Activated T-helper 1 cell treated with anti-CD3 and anti-CD28 coated beads, Interleukin-12 subunit alpha, Interleukin-12 subunit beta, Interleukin-2, Interleukin-4 antibody, amounts not matched to agents 30 ng/mL and 10 ng/mL and 1 ng/mL, durations not matched to agents 14 hours and 24 hours and 36 hours (primary cell): ENCODE measurements at places on chromosomes 2 and 18. TPM values are rescaled to one million over a fixed set of nuclear protein-coding genes. Genes with fewer than 3 reads are reported as not detected.

Gene HOXD10
- not detected in 2 replicates for total RNA-seq

Gene PROKR1
- total RNA-seq = not detected in 2 replicates

Gene REG1B
- total RNA-seq = not detected in 2 replicates

Gene REEP1
- 0.26 and 0.81 TPM in 2 replicates for total RNA-seq

Gene SULT1C4
- not detected in 2 replicates for total RNA-seq

Gene CDCA7
- 112 and 115 TPM in 2 replicates for total RNA-seq

Gene MOGAT1
- total RNA-seq = not detected in 2 replicates

Gene SRD5A2
- not detected in 2 replicates for total RNA-seq

DNA sequence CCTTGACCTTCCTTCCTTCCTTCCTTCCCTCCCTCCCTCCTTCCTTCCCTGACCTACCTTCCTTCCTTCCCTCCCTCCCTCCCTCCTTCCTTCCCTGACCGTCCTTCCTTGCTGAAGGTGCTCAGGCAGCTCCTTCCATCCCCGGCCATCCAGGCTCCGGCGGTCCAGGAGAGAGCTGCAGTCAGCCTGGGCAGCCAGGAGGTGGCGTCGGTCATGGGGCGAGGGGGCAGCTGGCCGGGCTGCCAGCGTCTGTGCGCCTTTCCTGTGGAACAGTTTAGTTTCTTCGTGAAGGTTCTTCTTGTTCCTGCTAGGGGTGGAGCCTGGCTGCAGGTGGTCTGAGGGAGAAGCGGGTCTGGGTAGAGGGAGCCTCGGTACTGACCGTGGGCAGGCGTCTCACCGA, 15.7 kb downstream of the GPR35 start:
- H3K36me3 ChIP-seq = no peaks in the 10 kb centered on the region
- H3K4me3 ChIP-seq = no peak overlapping the region
- no peak for DNase-seq
- H3K27me3 ChIP-seq = peaks cover 3% of the 10 kb centered on the region
- H3K4me1 ChIP-seq = peaks cover 4% of the 10 kb centered on the region
- no peak overlapping the region for H3K27ac ChIP-seq

DNA sequence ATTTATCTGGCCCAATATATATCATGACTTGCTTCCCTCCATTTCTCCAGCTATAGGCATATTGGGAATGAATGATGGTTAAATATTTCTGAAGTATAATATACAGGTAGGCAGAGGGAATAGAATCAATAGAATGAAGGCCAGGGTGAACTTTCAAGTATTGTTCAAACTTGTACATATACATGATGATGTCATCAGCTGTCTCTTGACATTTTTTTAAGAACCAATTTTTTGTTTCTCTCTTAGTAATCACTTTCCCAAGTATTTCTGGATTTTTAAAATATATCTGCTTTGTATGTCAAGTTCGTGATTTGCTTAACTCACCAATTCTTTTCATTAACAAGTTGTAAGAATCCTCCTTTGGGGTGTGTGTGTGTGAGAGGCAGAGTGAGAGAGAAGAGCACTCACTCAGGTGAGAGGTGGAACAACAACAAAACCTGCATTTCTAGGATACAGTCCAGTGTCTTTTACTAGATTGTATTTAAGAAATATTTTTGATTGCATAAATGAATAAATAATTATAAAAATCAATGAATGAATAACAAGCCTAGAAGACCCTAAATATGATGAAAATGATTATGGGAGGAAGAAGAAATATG, 1239.1 kb downstream of the LRP1B start:
- no peaks in the 10 kb centered on the region for H3K27me3 ChIP-seq
- no peaks in the 10 kb centered on the region for H3K4me1 ChIP-seq
- H3K4me3 ChIP-seq = no peak overlapping the region
- DNase-seq = no peak
- no peaks in the 10 kb centered on the region for H3K36me3 ChIP-seq

DNA sequence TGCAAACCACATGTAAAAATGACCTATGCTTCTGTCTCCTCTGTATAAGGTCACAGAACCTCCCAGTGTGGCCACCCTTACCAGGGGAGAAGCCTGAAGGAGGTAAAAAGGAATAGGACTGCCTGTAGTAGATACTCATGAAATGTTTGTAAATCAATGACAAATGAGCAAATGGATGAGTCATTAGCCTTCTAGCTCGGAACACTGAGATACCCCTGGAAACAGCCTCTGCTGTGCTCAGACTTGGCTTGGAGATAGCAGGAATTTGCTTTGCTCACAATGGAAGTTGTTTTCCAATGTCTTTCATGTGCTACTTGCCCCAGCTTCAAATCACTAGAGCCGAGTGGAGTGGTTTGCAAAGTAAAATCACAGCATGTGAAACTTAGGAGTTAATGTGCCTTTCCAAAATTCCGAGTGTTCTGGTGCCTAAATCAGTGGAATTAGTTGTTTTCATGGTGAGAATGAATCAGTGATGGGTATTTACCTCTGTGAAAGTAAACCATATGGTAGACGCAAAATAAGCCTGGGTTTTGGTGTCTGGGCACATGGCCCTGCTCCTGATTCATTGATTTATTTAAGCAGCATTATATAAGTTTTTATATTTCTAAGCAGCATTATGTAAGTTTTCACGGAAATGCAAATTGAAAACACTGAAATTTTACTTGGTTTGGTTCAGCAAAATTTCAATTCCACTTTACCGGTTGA, 154.0 kb upstream of the MAP3K20 start:
- no peak overlapping the region for H3K4me3 ChIP-seq
- DNase-seq = no peak
- H3K36me3 ChIP-seq = no peaks in the 10 kb centered on the region
- no peak overlapping the region for H3K27ac ChIP-seq
- peaks cover 7% of the 10 kb centered on the region for H3K27me3 ChIP-seq

GRCh38 chr2:239252801-239253200, 148.0 kb downstream of the HDAC4 start:
- H3K27ac ChIP-seq = no peak overlapping the region
- H3K36me3 ChIP-seq = peaks cover 45% of the 10 kb centered on the region
- H3K27me3 ChIP-seq = peaks cover 2% of the 10 kb centered on the region
- H3K4me1 ChIP-seq = peaks cover 77% of the 10 kb centered on the region
- H3K4me3 ChIP-seq = no peak overlapping the region
- DNase-seq = no peak

- H3K4me3 ChIP-seq = peak overlapping the region; percentile 57
- no peak for DNase-seq
- peaks cover 13% of the 10 kb centered on the region for H3K27me3 ChIP-seq
- H3K36me3 ChIP-seq = no peaks in the 10 kb centered on the region
- H3K27ac ChIP-seq = peak overlapping the region; percentile 59
- peaks cover 63% of the 10 kb centered on the region for H3K4me1 ChIP-seq
Observed at GRCh38 chr18:45666520-45666919, 51.2 kb downstream of the SLC14A2 start.

GRCh38 chr2:9428965-9429577, 5.6 kb downstream of the CPSF3 start:
- peaks cover 38% of the 10 kb centered on the region for H3K36me3 ChIP-seq
- H3K4me1 ChIP-seq = peaks cover 20% of the 10 kb centered on the region
- no peak for DNase-seq

DNA sequence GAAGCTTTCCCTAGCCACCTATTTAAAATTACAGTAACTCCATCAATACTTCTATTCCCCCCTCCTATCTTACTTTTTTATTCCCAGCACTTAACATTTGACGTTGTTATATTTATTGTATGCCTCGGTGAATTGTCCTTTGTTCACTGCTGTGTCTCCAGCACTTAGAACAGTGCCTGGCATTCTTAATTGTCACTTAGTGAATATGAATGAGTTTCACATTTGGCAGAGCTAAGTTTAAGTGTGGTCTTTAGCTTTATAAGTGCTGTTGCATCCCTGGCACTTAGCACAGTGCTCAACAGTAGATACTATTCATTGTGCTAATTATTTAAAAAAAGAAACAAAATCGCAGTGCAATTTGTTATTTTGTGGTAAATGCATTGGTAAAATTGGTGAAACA, 1.7 kb downstream of the RMP24 start:
- DNase-seq = no peak
- H3K27ac ChIP-seq = peak overlapping the region; percentile 26
- peak overlapping the region; percentile 98 for H3K4me3 ChIP-seq
- no peaks in the 10 kb centered on the region for H3K27me3 ChIP-seq
- H3K36me3 ChIP-seq = peaks cover 36% of the 10 kb centered on the region

- H3K27me3 ChIP-seq = peaks cover 8% of the 10 kb centered on the region
- no peaks in the 10 kb centered on the region for H3K36me3 ChIP-seq
- H3K4me1 ChIP-seq = peaks cover 6% of the 10 kb centered on the region
- DNase-seq = no peak
- no peak overlapping the region for H3K27ac ChIP-seq
Observed at GRCh38 chr18:44594799-44595467, 85.8 kb upstream of the SETBP1 start.

DNA sequence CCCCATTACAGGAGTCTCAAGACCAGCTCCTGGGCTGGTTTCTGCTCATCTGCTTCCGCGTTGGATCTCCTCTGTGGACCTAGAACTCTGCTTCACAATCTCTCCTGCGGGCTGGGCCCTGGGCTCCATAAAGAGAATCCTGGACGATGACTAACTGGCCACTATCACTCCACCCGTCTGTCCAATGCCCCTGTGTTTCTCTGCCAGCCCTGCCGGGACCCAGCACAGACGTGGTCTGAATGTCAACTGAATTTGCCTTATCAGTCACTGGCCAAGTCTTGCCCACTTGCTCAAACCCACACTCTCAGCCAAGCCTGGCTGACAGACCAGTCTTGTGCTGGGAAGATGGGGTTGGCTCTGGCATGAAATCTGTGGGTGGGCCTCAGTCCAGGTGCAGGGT, 17.4 kb downstream of the KIF3C start:
- H3K4me3 ChIP-seq = no peak overlapping the region
- peaks cover 13% of the 10 kb centered on the region for H3K4me1 ChIP-seq
- H3K36me3 ChIP-seq = no peaks in the 10 kb centered on the region
- no peak overlapping the region for H3K27ac ChIP-seq
- no peak for DNase-seq

DNA sequence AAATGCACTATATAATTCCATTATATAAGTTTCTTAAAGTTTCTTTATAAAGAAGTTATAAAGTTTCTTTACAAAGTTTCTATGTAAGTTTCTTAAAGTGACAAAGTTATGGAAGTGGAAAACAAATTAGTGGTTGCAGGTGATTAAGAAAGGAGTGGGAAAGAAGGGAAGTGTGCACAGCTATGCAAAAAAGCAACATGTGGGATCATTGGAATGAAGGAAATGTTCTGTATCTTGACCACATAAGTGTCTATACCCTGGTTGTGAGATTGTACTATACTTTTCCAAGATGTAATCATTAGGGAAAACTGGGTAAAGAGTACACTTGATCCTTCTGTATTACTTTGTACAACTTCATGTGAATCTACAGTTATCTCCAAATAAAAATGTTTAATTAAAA, 1541.1 kb downstream of the LRP1B start:
- H3K27ac ChIP-seq = no peak overlapping the region
- H3K4me1 ChIP-seq = no peaks in the 10 kb centered on the region
- no peak for DNase-seq
- no peaks in the 10 kb centered on the region for H3K36me3 ChIP-seq

DNA sequence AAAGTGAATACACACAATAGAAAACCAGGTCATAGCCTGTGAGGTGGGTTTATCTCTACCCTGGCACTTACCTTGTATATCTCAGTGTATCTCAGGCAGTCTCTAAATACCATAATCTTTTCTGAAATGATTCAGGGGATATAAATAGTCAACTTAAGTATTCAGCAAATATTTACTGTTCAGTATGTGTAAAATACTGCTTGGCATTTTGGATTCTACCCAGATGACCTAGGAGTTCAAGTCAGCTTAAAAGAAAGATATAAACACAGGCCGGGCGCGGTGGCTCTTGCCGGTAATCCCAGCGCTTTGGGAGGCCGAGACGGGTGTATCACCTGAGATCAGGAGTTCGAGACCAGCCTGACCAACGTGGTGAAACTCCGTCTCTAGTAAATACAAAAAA, 23.8 kb downstream of the GRHL1 start:
- peaks cover 66% of the 10 kb centered on the region for H3K4me1 ChIP-seq
- no peak for DNase-seq
- no peak overlapping the region for H3K4me3 ChIP-seq
- no peaks in the 10 kb centered on the region for H3K36me3 ChIP-seq
- no peak overlapping the region for H3K27ac ChIP-seq

DNA sequence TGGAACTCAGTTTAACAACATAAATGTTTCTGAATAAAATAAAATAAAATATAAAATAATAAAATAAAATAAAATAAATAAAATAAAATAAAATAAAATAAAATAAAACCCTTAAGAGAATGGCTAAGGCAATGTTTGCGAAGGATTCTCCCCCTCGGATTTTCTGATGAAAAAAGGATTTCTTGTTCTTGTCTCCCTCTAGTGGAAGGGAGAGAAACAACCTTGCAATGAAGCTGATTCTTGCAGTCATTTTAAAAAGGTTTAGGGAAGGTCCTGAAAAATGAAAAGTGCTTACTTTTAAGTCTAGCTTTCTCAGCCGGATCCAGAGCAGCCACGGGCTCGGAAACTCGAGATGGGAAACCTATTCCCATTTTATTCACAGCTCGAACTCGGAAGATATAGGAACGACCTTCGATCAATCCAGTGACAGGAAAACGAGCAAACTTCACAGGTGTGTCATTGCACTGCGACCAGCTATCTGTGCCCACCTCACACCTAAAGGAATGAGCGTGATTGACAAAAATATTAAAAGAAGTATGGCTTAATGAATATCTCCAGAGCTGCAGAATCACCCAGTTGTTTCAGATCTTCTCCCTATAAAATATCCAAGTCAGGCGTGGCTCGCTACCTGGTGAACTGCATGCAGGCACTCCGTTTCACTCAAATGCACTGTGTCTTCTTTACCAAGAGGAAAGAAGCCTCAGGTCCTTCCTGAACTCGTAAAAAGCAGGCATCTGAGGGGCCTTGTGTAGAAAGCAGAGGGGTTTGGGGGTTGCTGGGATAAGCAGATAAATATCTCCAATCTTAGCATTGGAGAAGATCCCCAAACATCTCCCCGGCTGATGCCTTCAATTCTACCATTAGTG, 68.1 kb downstream of the MYOM1 start:
- peaks cover 7% of the 10 kb centered on the region for H3K27me3 ChIP-seq
- H3K27ac ChIP-seq = no peak overlapping the region
- H3K4me1 ChIP-seq = peaks cover 7% of the 10 kb centered on the region
- DNase-seq = no peak

GRCh38 chr18:64258111-64258650, 109.3 kb upstream of the LINC00305 start:
- no peak overlapping the region for H3K27ac ChIP-seq
- DNase-seq = no peak
- no peaks in the 10 kb centered on the region for H3K4me1 ChIP-seq
- H3K27me3 ChIP-seq = no peaks in the 10 kb centered on the region
- H3K36me3 ChIP-seq = no peaks in the 10 kb centered on the region

DNA sequence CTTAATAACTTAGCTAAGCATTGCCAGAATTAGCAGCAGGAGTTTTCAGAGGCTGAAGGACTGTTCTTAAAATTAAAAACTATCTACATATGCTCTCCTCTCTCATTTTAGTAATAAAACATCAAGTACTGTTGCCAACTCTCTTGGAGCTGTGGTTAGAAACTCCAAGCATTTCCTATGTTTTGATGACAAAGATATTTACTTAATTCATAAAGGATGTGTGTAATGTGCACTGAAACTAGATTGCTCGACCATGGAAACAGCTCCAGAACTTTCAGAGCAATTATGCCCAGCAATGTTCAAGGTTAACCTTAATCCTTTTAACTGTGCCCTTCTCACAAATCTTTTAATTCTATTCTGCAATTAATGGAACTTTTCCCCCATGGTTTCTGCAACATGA, 8.4 kb downstream of the GRP start:
- H3K4me3 ChIP-seq = no peak overlapping the region
- peaks cover 25% of the 10 kb centered on the region for H3K27me3 ChIP-seq
- no peak overlapping the region for H3K27ac ChIP-seq
- no peaks in the 10 kb centered on the region for H3K36me3 ChIP-seq
- DNase-seq = no peak
- no peaks in the 10 kb centered on the region for H3K4me1 ChIP-seq
